ENCODE measurements at places on chromosomes 16 and 17.

GRCh38 chr16:83271123-83271522 is 536.7 kb upstream of the HSBP1 start:
- no peak for DNase-seq

GRCh38 chr17:20010099-20010863 is 1.1 kb downstream of the SPECC1 start:
- DNase-seq = no peak

DNA sequence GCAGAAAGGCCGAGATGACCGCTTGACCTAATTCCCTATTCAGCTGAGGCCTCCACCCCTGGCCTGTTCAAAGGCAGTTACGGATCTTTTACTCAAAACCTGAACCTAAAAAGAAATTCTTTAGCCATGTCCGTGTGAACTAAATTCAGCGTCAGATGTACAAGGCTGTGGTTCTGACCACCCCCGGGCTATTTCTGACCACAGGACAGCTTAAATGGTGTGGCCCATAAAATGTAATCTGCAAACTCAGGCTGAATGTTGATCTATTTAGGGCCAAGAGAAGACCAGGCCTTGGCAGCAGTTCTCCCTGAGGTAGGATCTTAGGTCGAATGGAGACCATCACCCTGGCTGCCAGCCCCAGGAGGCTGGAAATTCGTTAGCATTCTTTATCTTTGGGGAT is 485.5 kb downstream of the WWOX start:
- no peak for DNase-seq

GRCh38 chr17:59289981-59290301 is 41.5 kb upstream of the YPEL2 start:
- no peak for DNase-seq

DNA sequence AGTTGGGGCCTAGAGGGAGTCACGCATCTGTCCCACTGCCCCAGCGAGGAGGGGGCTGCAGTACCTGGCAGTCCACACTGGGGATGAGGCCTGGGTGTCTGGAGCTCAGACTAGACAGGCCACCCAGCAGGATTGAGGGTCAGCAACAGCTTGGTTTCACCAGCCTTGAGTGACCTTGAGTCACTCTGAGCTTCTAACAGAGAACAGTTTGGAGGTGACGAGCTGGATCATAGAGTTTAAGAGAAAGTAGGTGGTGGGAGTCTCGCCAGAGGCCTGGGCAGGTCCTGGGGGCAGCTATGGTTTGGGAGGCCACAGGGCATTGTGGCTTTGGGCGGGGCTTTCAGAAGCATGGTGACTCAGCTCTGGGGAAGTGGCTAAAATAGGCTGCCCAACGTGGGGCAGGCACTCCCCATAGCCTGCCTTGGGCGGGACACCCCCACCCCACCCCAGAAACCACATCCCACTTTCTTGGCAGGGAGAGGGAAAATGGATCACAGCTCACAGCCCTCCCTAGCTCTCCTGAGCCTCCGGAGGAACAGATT is 20.5 kb downstream of the CDC42EP4 start:
- no peak for DNase-seq

DNA sequence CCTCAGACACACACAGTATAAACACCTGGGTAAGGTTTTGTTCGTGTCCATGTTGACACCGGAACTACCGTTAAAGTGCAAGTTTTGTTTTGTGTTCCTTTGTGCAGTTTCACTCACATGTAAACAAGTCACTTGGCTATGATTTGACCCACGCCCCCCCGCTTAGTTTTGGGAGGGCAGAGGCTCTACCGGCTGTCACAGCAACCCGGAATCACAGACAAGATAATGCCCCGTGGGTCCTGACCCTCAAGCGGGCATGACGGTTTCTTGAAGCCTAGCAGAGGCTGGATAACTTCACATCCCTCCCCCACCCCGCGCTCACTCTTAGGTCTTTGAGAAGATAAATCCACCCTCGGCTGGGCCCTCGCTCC is 1.7 kb downstream of the RASD1 start:
- DNase-seq = no peak

DNA sequence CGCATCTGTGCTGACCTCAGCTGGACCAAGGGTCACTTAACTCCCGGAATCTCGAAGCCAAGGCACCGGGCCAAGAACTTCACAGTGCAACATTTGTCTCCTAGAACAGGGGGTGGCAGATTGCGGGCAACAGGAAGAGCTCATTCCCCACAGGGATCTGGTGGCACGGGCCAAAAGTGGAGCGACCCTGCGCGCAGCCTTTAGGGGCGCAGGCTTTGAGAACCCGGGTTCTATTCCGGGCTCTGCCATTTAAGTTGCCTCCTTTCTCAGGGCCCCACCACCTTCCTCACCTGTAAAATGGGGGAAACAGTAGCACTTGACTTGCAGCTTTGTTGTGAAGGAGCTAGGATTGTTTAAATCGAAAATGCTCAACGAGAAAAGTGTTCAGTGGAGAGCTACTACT is 651 bp downstream of the SHMT1 start:
- no peak for DNase-seq

- DNase-seq = no peak
These were observed 17.7 kb downstream of the SLC16A3 start for GRCh38 chr17:82246365-82247181.

- no peak for DNase-seq
These were observed 21.4 kb downstream of the RPTOR start for GRCh38 chr17:80566054-80566400.

DNA sequence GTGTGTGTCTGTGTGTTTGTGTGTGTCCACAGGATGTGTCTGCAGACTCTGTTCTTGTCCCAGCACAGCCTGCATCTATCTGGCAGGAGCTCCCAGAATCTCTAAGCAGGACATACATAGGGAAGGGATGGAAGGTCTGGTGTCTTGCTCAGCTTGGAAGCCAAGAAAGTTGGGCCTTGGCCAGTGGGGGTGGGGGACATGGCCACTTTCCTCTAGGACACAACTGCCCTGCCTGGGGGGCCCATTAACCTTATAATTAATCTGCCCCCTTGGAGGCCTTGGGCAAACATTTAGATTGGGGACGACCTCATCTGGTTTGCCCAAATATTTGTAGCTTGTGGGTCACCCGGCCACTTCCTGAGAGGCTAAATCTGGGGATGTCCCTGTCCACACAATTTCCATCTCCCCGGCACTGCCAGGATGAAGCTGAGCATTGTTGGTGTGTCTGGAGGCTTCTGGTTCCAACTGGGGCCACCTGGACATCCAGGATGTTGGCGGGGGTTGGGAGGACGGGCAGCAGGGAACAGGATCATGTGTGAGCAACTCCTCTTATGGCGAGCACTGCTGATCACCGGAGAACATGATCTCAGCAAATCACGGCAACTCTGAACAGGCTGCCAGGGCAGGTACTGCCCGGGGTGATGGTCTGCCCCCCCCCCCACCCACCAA is 17.2 kb upstream of the FOXF1 start:
- no peak for DNase-seq

GRCh38 chr17:41345992-41346391 is 4.6 kb downstream of the KRT33A start:
- DNase-seq = no peak

- DNase-seq = no peak
These were observed 16.3 kb downstream of the CACNA1G start for GRCh38 chr17:50576864-50577263.

GRCh38 chr17:79739148-79740062 is 8.7 kb downstream of the ENPP7 start:
- DNase-seq = no peak

DNA sequence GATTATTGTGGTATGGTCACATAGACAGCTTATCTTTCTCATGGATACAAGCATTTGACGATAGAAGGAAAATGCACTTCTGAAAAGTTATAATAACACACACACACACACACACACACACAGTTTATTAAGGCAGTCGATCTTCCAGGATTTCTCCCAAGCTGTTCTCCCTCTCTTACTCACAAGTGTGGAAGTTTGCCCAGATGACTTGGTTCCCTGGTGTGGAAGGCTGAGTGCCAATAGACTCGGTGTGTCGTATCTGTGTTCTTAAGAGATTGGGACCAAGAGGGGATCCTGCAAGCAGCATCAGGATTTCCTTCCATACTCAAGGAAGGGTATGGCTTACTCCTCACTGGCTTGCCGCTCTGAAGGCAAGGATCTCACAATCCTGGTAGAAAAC is 279.6 kb downstream of the HS3ST3B1 start:
- DNase-seq = no peak

Measured in stimulated activated CD8-positive, alpha-beta memory T cell treated with anti-CD3 and anti-CD28 coated beads, Interleukin-2, amount 100 ng/mL, for 1 hour (primary cell).